ENCODE measurements at places on chromosomes 7 and 10.
A peak's percentile ranks its signal among the peaks of the same experiment; 100 is the strongest.

DNA sequence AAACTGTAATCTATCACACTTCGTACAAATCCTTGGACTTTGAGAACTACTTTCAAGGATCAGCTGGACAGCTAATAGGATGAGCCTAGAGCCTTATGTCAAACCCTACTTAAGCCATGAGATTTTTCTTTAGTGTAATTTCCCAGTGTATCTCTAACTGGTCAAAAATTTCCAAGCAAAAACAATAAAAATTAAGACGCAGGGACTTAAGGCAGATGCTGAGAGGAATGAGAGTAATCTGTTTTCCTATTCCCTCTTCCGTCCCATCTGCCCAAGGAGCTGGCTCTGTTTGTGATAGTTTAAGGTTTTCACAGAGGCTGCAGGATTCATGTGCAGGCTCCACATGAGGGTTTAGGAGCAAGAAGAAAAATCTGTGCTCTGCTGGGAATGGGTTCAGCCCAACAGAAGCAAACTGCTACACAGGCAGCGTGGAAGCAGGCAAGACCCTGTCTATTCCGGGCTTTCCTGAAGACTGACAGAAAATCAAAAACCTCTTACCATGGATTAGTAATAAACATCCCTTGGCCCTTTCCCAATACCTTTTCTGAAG is 62.2 kb downstream of the ARMH3 start:
- DNase-seq = no peak

DNA sequence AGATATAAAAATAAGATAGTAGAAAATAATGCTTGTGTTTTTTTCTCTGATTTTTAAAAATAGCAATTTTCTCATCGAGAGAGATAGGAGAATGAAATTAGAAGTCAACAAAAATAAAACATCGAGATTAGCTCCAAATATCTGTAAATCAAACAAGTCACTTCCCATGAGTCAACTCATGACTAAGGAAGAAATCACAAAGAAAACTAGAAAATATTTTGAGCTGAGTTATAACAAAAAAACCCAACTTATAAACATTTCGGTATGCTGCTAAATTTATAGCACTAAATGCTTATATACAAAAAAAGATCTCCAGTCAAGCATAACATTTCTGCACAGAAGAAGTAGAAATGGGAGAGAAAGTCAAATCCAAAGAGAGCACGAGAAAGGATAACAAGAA is 140.1 kb downstream of the ITGA8 start:
- DNase-seq = no peak

GRCh38 chr7:101138213-101138870 is 11.4 kb downstream of the SERPINE1 start:
- peak; percentile 44 for DNase-seq

GRCh38 chr10:3077509-3077908 is 10.2 kb downstream of the PFKP start:
- DNase-seq = no peak

- no peak for DNase-seq
These were observed 71.0 kb downstream of the CASD1 start for GRCh38 chr7:94580601-94581000.

Data from NCI-H446 treated with DMSO at 0.1 percent for 48 hours (cell line).